NCI-H226 (cell line): ENCODE measurements at places on chromosomes 13 and 19.

DNA sequence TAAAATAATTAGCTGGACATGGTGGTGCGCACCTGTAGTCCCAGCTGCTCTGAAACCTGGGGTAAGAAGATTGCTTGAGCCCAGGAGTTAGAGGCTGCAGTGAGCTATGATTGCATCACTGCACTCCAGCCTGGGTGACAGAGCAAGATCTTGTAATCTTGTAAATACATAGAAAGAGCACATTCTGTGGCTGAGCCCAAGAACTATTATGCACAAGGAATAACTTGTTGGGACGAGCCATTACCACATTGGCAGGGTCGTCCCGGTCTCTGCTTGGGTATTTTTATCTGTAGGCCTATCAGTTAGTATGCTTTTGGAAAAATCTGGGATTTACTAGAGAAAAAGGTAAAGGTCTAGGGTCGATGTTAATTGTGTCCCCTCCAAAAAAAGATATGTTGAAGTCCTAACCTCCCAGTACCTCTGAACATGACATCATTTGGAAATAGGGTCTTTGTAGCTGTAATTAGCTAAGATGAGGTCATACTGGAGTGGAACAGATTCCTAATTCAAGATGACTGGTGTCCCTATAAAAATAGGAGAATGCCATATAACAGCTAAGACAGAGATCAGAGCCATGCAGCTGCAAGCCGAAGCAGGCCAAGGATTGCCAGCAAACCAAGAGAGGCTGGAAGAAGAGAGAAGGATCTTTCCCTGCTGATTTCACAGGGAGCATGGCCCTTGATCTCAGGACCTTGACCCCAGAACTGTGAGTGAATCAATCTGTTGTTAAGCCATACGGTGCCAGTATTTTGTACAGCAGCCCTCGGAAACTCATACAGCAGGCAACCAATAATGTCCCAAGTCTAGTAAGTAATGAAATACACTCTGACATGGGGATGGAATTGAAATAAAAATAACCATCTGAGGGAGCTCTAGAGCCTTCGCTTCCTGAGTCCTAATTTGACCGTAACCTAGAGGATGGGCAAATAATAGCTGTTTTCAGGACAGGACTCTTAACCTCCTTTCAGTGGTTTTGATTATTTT is 77.0 kb downstream of the TM9SF2 start:
- no peak for DNase-seq

DNA sequence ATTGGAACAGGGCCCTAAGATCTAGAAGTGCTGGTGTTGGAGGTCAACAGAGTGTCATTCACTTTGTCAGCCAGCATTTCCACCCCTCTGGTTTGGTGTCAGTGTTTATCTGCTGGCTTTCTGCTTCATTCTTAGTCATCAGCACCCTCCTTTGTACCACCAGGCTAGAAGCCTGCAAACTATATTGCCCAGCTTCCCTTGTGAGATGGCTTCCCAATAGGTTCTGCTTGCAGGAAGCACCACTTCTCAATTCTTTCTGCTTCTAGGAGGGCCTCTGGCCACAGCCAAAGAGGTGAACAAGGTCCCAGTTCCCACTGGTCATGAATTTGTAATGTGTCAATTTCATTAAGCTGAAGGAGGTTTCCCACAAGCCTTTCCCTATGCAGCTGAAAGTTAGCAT is 36.4 kb upstream of the CALM3 start:
- no peak for DNase-seq

DNA sequence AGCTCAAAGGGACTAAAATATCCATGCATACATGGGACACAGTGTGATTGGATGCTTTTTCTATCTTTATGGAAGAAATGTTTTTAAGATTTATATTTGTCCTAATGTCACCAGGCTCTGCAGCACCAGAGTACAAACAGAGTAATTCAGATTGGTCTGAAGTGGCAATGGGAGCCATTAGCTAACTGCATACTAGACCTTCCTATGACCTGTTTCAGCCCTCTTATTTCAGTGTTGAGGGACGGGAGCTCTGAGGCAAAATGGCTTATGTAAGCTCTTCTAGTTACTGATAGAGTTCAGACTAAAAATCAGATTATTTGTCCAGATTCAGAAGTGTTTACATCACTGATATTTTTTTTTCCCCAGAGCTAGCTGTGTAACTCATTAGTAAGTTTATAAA is 4.9 kb downstream of the SLAIN1 start:
- no peak for DNase-seq

- no peak for DNase-seq
These were observed 7.3 kb downstream of the ADPRHL1 start for GRCh38 chr13:113445791-113446487.

DNA sequence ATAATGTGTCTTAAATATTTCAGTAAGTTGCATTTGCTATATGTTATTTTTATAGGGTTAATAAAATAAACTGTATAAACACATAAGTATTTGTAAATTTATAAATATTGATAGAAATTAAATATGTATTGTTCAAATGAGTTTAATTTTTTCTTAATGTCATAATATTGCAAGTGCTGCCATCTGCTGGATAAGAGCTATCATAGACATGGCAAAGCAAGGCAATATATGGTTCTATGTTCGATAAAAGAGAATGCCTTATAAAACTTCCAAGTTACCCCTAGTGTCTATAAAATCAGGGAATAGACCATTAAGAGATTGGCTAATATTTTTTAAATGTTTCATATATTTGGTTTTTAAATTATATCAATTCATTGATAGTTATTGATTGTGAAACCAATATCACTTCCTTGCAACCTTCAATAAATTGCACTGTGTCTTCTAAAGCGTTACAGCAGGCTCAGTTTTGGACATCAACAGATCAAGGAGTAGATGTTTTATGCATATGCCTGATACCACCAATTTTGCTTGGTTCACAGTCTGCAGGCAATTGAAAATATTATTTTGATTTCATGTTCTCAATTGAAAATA is 29.0 kb upstream of the SLITRK6 start:
- no peak for DNase-seq
